Brain (organoid and tissue), 16 donors: ENCODE measurements at places on chromosomes 13 and 19.

GRCh38 chr19:5863030-5863665 lies 7.2 kb downstream of the FUT5 start:
- no peak for DNase-seq

DNA sequence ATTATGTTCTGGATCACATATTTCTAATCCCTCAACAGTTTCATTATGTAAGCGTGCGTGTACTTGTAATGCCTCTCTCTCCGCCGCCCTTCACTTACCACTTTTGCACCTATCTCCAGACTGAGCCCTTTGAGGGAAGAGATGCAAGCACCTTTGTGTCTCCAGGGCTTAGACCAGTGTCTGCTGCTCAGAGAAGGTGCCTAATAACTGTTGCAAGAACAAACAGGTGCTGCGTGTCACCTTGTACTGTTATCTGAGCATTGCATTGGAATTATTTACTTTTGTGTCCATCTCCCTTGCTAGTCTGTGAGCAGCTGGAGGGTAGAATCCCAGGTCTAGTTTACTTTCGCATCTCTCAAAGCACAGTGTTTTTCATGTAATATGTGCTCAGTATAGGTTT lies 156.2 kb downstream of the FLT1 start:
- no peak for DNase-seq

DNA sequence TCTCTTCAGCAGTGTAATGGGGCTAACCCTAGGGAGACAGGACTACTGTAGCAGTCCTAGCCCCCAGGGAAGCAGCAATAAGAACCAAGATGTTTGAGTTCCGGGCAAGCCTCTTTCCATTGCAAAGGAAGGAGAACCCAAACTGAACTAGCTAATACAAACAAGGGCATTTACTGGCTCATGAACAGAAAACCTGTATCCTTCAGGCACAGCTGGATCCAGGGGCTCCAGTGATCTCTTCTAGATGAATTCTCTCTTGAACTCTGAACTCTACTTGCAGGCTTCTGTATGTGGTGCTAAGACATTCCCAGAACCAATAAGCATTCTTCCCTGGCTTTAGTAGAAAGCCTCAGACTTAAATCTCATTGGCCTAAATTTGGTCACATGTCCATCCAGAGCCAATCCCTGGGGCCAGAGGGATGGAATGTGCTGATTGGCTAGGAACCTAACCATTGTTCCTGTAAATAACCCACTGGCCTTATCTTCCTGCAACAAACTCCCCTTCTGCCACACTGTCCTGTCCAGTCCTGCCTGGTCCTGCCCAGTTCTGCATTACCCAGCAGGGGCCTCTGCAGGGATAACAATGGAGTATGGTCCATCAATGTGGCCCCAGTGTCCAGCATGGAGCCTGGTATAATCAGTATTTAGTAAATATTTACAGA lies 3.9 kb upstream of the PODNL1 start:
- no peak for DNase-seq

- no peak for DNase-seq
Measured at GRCh38 chr13:113851826-113852535, 11.9 kb downstream of the GAS6 start.

DNA sequence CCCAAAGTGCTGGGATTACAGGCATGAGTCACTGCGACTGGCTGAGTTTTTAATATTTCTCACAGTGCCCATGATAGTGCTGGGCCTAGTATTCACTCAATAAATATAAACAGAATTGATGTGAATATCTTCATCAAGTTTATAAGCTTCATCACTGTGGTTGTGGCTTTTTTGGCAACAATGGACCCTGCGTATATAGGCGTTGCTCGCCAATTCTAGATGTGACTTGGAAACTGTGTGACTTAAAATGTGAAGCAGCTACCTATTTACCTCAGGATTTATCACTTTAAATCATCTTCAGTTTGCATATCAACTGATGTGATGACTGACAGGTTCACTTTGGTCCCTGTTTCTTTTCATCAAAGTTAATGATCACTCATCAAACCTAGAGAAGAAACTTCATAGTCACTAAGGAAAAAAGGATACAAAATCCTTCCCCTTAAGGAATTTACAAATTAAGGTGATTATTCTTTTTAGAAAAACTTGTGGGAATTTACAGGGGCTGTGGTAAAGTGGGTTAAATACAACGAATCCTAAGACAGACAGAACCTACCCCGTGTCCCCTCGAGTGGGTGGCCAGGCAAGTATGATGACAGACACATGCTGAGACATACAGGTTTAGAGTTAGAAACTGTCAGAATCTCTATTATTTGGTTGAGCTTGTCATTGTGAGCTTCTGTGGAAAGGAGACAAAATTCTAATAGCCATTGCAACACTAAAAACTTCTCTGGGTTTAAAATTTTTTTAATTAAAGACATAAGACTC lies 101.3 kb downstream of the AKAP11 start:
- no peak for DNase-seq

GRCh38 chr13:77139306-77139705 lies 112.3 kb upstream of the FBXL3 start:
- DNase-seq: no peak

GRCh38 chr19:5085566-5085965 lies 116.7 kb downstream of the KDM4B start:
- DNase-seq: no peak

DNA sequence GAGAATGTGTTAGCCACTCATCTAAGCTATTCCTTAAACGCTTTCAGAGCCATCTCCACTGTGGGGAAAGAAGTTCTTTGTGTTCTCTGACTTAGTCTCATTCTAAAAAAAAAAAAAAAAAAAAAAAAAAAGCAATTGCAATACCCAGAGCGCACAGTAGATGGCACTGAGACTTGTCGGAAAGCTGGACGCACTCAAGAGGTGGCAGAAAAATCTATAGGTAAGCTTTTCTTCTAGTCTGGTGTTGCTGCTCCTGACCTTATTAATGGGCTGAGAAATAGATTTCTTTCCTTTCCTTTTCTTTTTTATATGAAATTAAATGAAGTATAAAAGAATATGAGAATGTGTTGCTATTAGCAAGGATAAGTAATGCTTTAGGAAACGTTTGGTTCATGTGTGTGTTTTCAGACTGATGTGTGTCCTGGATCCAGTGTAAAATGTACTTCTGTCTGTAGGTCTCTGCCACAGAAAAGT lies 4.7 kb upstream of the GJB2 start:
- peak; percentile 83 for DNase-seq

- no peak for DNase-seq
Measured at GRCh38 chr13:99217461-99218110, 16.9 kb downstream of the UBAC2 start.

DNA sequence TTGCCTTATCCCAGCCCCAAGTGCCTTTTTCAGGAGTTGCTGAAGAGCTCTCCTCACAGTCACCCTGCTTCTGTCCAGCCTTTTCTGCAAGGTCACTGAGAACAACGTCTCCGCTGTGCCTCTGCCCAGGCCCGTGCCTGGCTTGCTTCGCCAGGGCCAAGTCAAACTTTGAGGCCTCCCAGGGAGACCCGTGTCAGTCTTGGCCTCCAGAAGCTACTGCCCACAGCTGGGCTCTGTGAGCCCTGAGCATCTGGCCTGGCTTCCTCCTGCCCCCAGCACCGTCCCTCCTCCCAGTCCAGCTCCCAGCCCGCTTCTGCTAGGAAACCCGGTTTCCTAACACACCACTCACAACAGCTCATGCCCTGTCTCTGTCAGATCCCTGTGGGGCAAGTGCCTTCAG lies 165.9 kb downstream of the TEX29 start:
- no peak for DNase-seq

- no peak for DNase-seq
Measured at GRCh38 chr13:73733706-73734105, 400.5 kb downstream of the KLF12 start.

DNA sequence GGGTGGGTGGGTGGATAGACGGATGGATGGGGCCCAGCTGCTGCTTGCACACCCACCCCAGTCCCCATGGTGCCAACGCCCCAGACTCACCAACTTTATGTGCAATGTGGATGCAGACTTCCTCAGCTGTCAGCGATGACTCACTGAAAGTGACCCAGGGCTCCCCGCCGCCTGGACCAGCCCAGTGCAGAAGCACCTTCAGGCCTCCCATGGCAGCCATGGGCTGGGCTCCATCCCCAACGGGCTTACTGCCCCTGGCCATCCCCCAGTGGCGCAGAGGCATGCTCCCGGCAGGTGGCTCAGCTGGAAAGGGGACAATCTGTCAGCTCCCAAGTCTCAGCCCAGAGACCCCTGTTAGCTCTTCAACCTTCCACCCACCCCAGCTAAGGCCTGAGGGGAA lies 2.2 kb downstream of the TYK2 start:
- DNase-seq: no peak

DNA sequence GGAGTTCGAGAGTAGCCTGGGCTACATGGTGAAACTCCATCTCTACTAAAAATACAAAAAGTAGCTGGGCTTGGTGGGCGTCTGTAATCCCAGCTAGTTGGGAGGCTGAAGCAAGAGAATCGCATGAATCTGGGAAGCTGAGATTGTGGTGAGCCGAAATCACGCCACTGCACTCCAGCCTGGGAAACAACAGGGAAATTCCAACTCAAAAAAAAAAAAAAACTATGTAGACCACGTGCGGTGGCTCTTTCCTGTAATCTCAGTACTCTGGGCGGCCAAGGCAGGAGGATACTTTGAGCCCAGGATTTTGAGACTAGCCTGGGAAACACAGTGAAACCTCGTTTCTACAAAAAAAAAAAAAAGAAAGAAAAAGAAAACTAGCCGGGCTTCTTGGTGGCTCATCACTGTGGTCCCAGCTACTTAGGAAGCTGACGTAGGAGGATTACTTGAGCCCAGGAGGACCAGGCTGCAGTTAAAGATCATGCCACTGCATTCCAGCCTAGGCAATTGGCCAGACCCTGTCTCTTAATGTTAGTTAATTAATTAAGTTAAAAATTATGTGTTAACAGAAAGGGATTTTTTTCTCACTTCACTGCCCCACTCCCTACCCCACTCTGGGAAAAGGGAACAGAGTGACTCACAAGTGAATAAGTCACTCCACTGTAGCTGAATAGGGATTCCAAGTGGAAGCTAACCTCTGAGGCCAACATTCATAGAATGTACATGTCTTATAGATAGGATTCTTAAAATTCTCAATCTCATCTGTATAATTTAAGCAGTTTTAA lies 2.2 kb downstream of the ZNF83 start:
- no peak for DNase-seq

DNA sequence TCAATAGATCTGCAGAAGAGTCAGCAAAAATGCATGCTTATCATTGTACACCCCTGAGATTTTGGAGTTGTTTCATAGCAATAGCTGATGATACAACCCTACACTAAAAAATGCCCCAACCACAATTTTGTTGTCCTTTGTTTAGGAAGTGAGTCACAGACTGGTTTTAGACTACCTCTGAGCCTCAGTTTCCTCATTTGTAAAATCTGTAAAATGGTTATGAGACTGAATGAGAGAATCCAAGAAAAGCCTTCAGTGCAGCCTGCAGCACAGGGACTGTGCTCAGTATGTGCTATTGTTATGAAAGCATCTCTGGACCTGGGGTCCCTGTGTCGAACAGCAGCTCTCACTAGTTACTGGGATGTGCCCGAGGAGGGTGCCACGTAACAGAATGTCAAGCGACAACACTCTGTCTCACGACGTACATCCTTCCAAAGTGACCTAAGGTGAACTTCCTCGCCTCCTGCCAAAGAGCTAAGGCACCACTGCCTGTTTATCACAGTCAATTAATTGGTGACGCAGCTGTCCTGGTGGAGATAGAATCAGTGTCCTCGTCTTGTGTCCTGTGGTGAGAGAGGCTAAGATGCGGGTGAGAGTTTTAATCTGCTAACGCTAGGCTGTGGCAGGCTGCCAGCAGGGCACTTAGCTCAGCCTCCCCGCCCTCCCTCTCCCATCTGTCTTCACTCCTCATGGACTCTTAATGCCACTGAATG lies 18.1 kb downstream of the DHRS12 start:
- DNase-seq: peak; percentile 93

GRCh38 chr13:106612688-106613087 lies 44.8 kb upstream of the ARGLU1 start:
- peak; percentile 16 for DNase-seq

- DNase-seq: no peak
Measured at GRCh38 chr13:80177327-80177726, 163.6 kb downstream of the SPRY2 start.

GRCh38 chr19:342801-343421 lies 1.7 kb downstream of the MIER2 start:
- DNase-seq: no peak

DNA sequence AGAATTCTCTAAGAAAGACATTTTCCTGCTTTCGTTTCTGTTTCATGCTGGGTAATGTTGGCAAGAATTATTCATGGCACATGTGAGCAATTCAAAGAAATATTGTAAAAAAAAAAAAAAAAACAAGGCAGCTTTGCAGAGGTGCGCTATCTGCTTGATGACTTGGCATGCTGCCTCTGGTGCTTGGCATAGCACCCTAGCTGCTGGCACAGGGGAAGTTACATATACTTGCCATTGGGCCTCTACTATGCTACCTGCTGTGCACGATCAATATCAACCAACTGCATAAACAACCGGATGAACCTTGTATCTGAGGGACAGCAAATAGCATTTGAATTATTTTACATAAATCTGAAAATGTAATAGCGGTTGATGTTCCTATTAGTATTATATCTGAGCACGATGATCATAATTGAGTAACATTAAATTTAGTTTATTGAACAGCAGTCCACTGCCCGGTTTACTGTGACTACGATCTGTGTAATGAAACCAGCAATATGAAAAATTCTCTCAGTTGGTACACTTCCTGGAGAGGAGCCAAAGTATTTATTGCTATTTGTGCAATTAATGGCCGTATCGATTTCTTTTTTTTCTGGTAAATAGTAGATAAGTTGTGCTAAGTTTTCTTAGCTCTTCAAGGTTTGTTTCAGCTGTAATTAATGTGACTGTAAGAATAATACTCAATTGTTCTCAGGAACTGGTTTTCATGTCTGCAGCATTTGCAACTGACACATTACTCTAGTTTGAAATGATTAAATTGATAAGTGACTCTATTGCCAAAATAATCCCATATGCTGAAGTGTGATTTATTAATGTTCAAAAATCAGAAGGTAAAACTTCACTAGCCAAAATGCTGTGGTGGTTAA lies 717.3 kb downstream of the DACH1 start:
- peak; percentile 63 for DNase-seq

DNA sequence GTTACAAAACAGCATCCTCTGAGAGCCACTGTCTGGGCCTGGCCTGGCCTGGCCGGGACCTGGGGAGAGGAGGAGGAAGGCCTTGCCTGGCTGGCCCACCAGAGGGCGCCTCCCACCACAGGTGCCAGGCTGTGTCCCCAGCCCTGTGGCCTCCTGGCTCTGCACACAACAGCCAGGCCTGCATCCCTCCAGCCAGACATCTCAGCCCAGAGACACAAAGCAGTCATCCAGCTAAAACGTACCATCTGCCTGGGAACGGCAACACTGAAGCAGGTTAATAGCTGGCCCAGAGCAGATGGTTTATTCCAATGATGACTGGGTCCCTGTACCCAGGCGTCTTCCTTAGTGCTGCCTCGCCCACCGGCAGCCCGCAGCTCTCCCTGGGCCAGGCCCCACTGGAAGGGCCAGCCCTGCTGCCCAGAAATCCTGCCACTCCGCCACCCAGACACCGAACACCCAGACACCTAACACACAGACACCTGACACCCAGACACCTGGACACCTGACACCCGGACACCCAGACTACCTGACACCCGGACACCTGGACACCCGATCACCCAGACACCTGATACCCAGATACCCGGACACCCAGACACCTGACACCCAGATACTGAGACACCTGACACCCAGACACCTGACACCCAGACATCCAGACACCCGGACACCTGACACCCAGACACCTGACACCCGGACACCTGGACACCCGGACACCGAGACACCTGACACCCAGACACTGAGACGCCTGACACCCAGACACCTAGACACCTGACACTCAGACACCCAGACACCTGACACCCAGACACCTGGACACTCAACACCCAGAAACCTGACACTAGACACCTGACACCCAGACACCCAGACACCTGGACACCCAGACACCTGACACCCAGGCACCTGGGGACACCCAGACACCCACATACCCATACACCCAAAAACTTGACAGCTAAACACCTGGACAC lies 20.1 kb downstream of the C19orf12 start:
- DNase-seq: peak; percentile 90
